ENCODE measurements at places on chromosomes 3 and 15. TPM values are rescaled to one million over a fixed set of nuclear protein-coding genes. Genes with fewer than 3 reads are reported as not detected.

EPHB1 gene
- 0.74 TPM for total RNA-seq

SCN5A gene
- 0.45 TPM for total RNA-seq

LRTM1 gene
- not detected for total RNA-seq

CLDN18 gene
- 0.44 TPM for total RNA-seq

TRIM42 gene
- not detected for total RNA-seq

CADM2 gene
- total RNA-seq, result 2.8 TPM

CSPG4 gene
- 12.7 TPM for total RNA-seq

MASP1 gene
- 11.1 TPM for total RNA-seq

PRSS50 gene
- total RNA-seq, result not detected

IL12A gene
- 0.25 TPM for total RNA-seq

SCG3 gene
- 2.0 TPM for total RNA-seq

CNTN3 gene
- 6.7 TPM for total RNA-seq

TM2D3 gene
- total RNA-seq, result 33.7 TPM

SLC28A1 gene
- not detected for total RNA-seq

GOLGA8S gene
- total RNA-seq, result not detected

GOLGA8O gene
- total RNA-seq, result 0.22 TPM

CIDEC gene
- total RNA-seq, result 8.9 TPM

TMEM212 gene
- total RNA-seq, result not detected

CP gene
- total RNA-seq, result 5.6 TPM

CACNA1D gene
- 9.6 TPM for total RNA-seq

MME gene
- total RNA-seq, result 1.4 TPM

C15orf62 gene
- 0.74 TPM for total RNA-seq

GRAMD1C gene
- total RNA-seq, result 10.2 TPM

ZNF385D gene
- 2.6 TPM for total RNA-seq

TSC22D2 gene
- 31.7 TPM for total RNA-seq

MAGEL2 gene
- total RNA-seq, result 0.10 TPM

DNAJB11 gene
- 54.7 TPM for total RNA-seq

GRM2 gene
- total RNA-seq, result not detected

DUOXA2 gene
- total RNA-seq, result 48.5 TPM

PCLAF gene
- 11.8 TPM for total RNA-seq

CEMIP gene
- 2.1 TPM for total RNA-seq

PDZRN3 gene
- total RNA-seq, result 19.1 TPM

THOC7 gene
- 76.6 TPM for total RNA-seq

ZCWPW2 gene
- total RNA-seq, result 1.0 TPM

GOLGA8T gene
- total RNA-seq, result 0.16 TPM

VILL gene
- 166 TPM for total RNA-seq

CCDC33 gene
- 0.10 TPM for total RNA-seq

FAM227B gene
- 2.3 TPM for total RNA-seq

TMEM207 gene
- not detected for total RNA-seq

TUBGCP4 gene
- 19.0 TPM for total RNA-seq

GPR27 gene
- total RNA-seq, result 0.61 TPM

IL17RD gene
- total RNA-seq, result 2.0 TPM

GOLGA6L7 gene
- not detected for total RNA-seq

DGKG gene
- 0.64 TPM for total RNA-seq

ZDHHC23 gene
- total RNA-seq, result 33.2 TPM

MFGE8 gene
- 38.6 TPM for total RNA-seq

INAFM2 gene
- 28.6 TPM for total RNA-seq

SAMD7 gene
- total RNA-seq, result not detected

CKMT1A gene
- 184 TPM for total RNA-seq

SETMAR gene
- 7.9 TPM for total RNA-seq

SUSD5 gene
- total RNA-seq, result 0.35 TPM

SMCO1 gene
- total RNA-seq, result not detected

TUSC7 gene
- total RNA-seq, result not detected

EOMES gene
- total RNA-seq, result not detected

All from colonic mucosa (tissue), 4 donors.